ENCODE measurements at places on chromosomes 6 and 20.
A peak's percentile ranks its signal among the peaks of the same experiment; 100 is the strongest.

GRCh38 chr20:62010551-62011402 is 54.9 kb downstream of the TAF4 start:
- no peak overlapping the region for H3K4me3 ChIP-seq
- H3K27me3 ChIP-seq, result no peaks in the 10 kb centered on the region
- DNase-seq, result peak; percentile 74
- no peaks in the 10 kb centered on the region for H3K36me3 ChIP-seq

- peaks cover 10% of the 10 kb centered on the region for H3K4me1 ChIP-seq
- H3K27me3 ChIP-seq, result peaks cover under 1% of the 10 kb centered on the region
- no peaks in the 10 kb centered on the region for H3K36me3 ChIP-seq
- no peak overlapping the region for H3K27ac ChIP-seq
- peak overlapping the region; percentile 66 for H3K4me3 ChIP-seq
- DNase-seq, result no peak
Observed at GRCh38 chr6:170279977-170280688, 10.7 kb downstream of the DLL1 start.

DNA sequence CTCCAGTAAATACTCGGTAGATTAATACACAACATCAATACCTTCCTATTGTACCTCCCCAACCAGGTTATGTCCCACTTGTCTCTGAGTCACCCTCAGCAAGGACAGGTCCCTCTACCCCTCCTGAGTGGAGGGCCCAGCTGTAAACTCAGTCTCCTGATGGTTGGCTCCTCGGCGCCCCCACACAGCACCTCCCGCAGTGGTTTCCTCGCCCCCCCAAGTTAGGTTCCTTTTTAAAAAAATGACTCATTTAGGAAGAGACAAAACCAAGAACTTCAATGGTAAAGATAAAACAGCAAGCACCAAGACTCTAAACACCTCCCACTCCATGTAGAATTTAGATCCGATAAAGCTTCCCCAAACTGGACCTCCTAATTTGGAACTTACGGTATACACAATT is 83.5 kb downstream of the TRERF1 start:
- no peaks in the 10 kb centered on the region for H3K36me3 ChIP-seq
- peak; percentile 30 for DNase-seq
- no peak overlapping the region for H3K4me3 ChIP-seq
- peaks cover 42% of the 10 kb centered on the region for H3K4me1 ChIP-seq
- H3K27me3 ChIP-seq, result no peaks in the 10 kb centered on the region

DNA sequence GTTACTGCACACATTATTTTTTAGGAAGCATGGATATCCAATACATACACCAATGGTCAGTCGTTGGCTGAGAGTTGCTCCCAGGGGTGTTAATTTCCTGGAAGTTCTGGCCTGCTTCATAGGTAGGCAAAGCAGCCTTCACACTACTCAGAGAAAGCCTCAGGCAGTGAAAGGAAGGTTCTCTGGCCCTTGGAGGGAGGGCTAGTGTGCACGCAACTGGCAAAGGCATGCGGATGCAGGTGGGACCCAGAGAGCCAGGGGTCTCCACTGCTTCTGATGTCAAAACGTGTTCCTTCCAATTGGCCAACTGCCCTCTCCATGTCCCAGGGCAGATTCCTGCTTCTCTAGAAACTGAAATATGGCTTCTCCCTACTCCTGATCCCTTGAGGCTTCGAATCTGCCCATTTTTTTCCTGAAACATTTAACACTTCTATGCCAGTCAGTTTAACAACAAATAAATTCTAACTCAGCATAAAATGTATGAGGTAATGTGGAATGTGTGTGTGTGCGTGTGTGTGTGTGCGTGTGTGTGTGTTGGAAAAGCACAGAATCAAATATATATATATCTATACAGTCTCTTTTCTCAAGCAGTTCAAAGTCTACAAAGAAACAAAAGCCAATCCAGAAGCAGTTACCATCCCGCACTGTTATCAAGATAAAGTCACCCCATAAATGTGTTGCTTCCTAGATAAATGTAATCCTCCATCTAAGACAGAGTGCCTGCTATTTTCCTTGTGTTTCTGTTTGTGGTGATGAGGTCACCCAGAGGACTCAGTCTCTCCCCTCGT is 94.0 kb upstream of the HIVEP1 start:
- no peak overlapping the region for H3K4me3 ChIP-seq
- H3K4me1 ChIP-seq, result no peaks in the 10 kb centered on the region
- peak overlapping the region; percentile 63 for H3K27ac ChIP-seq
- no peaks in the 10 kb centered on the region for H3K36me3 ChIP-seq
- peak; percentile 65 for DNase-seq
- no peaks in the 10 kb centered on the region for H3K27me3 ChIP-seq

- peak overlapping the region; percentile 94 for H3K27ac ChIP-seq
- peaks cover 2% of the 10 kb centered on the region for H3K36me3 ChIP-seq
Observed at GRCh38 chr20:36773107-36773596, 411 bp downstream of the DSN1 start.

- no peaks in the 10 kb centered on the region for H3K4me1 ChIP-seq
- no peaks in the 10 kb centered on the region for H3K27me3 ChIP-seq
- no peak for DNase-seq
- H3K4me3 ChIP-seq, result no peak overlapping the region
Observed at GRCh38 chr6:87887266-87887665, 160.4 kb upstream of the SPACA1 start.

GRCh38 chr20:56748476-56749377 is 119.6 kb downstream of the TFAP2C start:
- DNase-seq, result no peak
- H3K27me3 ChIP-seq, result peaks cover 8% of the 10 kb centered on the region
- no peak overlapping the region for H3K4me3 ChIP-seq
- no peaks in the 10 kb centered on the region for H3K4me1 ChIP-seq

DNA sequence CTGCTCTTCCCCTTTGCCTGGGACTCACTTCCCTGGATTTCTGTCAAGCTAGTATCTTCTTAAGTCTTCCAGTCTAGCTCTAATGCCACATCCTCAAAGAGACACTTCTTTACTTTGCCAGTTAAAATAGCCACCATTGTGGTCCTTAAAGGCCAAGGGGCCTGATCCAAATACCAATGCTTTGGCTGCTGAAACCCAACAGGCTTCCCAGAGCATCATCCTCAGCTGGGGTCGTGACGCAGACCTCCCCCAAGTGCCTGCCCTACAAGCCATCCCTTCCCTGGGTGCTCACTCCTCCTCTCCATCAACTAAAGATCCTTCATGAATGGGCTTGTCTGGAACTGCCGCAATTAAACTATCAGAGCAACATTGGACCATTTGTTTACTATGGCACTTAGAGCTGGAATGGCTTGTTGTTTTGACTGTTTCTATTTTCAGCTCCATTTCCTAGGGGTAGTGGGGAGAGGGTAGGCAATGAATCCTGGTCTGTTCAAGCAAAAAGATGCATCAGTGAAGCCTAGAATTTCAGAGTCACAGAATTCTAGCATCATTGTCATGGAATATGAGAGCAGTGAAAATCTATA is 79.6 kb upstream of the SIRPA start:
- no peak overlapping the region for H3K27ac ChIP-seq
- peaks cover 27% of the 10 kb centered on the region for H3K4me1 ChIP-seq
- no peaks in the 10 kb centered on the region for H3K36me3 ChIP-seq
- H3K4me3 ChIP-seq, result no peak overlapping the region
- H3K27me3 ChIP-seq, result no peaks in the 10 kb centered on the region
- DNase-seq, result no peak

DNA sequence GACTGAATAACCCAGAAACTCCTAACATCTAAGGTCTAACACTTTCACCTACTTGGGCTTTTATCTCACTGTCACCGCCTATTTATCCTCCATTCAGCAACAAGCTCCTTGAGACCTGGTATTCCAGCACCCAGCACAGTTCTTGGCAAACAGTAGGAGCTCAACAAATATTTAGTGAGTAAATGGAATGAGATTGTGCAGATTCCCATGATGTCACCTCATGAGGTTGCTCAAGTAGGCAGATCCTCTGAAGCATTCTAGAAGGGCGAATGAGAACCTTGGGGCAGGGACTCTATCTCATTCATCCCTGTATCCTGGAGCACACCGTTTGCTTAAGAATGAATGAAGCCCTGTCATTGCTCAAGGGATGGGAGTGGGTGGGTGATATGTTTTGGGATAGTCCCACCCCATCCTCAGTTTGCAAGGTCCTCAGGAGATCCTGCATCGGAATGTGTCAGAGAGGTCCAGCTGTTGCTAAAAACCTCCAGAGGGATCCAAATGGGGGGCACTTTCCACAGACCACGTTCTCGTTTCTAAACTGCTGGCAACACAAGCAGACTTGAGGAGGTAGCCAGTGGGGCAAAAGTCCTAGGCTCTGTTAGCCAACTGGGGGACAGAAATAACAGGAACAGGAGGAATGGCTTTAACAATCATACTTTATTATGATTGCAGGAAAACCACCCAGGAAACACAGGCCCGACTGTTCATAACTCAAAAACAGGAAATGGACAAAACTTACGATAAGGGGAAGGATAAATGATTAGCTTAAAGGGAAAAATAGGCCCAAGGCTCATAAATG is 42.0 kb downstream of the EDN1 start:
- DNase-seq, result peak; percentile 49
- no peaks in the 10 kb centered on the region for H3K27me3 ChIP-seq
- H3K36me3 ChIP-seq, result no peaks in the 10 kb centered on the region
- H3K4me1 ChIP-seq, result peaks cover 16% of the 10 kb centered on the region
- H3K27ac ChIP-seq, result no peak overlapping the region
- H3K4me3 ChIP-seq, result no peak overlapping the region

DNA sequence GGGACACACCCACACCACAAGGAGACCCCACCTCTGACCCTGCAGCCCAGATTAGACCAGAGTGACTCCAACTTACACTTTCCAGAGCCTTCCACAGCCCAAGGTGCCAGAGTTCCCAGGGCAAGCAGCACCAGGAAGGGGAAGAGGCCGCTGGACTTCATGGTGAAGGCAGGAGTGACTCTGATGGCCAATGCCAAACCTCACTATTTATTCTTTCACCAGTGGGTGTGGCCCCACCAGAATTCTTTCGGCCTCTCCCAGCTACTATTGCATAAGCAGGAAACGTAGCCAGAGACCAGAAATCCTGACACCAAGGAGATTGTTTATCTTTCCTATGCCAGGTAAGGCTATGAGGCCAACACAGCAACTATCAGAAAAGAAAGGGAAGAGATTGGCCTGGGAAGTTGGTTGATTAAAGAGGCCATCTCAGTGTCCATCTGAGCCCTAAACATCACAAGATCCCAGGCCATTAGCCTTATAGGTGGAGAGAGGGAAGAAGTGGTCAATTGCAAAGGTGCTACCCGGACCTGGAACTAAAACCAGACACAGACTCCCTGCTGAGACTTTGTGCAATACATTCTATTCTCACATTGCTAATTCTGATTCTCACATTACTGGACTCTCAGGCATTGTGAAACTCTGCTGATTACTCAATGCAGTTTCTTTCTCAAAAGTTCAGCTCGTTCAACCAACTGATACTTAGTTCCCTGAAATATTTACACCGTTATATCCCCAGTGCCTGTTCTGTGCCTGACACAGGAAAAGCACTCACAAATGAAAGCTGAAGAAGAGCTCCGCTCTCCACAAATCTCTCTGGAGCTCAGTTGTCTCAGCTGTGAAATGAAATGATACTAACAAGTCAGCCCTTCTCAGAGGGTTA is at the start of gene SLPI:
TSS of gene SLPI (minus strand) at position 182 of the 880 bp plus-strand sequence. CDS start at position 161, 21 bp downstream.
- no peaks in the 10 kb centered on the region for H3K27me3 ChIP-seq
- no peaks in the 10 kb centered on the region for H3K4me1 ChIP-seq
- H3K27ac ChIP-seq, result no peak within 1 kb of the TSS
- DNase-seq, result peak; percentile 6

DNA sequence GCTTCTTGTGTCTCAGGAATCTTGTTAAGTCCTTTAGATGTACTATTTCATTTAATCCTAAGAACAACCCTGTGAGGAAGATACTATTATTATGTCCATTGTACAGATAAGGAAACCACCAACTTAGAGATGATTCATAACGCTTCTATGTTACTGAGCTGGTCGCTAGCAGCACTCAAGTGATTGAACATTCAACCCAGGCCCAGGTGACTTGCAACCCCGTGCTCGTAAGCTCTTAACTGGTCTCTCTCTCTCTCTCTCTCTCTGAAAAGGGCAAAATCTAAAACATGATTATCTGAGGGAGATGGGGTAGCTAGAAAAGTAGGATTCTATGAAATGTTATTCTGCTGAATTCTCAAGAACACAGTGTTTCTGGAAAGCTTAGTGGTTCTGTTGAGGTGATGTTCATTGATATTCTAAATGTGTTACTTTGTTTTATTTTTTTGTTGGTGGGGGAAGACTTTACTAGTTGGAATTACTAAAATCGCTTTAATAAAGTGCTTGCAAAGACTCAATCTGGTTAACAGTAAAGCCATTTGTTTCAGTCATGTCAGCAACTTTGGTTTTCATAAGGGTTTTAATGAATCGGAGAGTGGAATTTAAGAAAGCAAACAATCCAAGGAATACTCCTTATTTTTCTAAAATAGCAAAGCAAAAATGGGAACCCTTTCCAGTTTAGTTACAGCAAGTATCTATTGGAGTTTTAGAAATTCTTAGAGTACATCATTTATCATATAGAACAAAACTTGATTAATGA is 265.0 kb upstream of the TAB2 start:
- H3K4me1 ChIP-seq, result peaks cover 15% of the 10 kb centered on the region
- H3K27ac ChIP-seq, result no peak overlapping the region
- H3K27me3 ChIP-seq, result no peaks in the 10 kb centered on the region
- H3K36me3 ChIP-seq, result no peaks in the 10 kb centered on the region
- no peak for DNase-seq

DNA sequence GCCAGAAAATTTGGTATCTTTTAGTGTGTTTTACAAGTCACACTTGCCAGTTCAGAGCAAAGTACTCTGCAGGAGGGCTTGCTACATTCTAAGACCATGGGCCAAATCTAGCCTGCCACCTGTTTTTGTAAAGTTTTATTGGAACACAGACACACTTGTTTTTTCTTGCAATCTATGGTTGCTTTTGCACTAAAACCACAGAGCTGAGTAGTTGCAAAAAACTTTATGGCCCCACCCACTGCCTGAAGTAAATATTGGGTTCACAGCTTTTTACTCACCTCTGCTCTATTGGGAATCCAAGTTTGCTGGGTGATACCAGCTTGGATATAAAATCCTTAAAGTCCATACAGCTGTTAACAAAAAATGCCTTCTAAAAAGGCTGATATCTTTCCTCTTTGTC is 109.0 kb downstream of the ZFP64 start:
- no peaks in the 10 kb centered on the region for H3K4me1 ChIP-seq
- no peak overlapping the region for H3K4me3 ChIP-seq
- no peaks in the 10 kb centered on the region for H3K36me3 ChIP-seq
- H3K27me3 ChIP-seq, result no peaks in the 10 kb centered on the region
- no peak for DNase-seq

DNA sequence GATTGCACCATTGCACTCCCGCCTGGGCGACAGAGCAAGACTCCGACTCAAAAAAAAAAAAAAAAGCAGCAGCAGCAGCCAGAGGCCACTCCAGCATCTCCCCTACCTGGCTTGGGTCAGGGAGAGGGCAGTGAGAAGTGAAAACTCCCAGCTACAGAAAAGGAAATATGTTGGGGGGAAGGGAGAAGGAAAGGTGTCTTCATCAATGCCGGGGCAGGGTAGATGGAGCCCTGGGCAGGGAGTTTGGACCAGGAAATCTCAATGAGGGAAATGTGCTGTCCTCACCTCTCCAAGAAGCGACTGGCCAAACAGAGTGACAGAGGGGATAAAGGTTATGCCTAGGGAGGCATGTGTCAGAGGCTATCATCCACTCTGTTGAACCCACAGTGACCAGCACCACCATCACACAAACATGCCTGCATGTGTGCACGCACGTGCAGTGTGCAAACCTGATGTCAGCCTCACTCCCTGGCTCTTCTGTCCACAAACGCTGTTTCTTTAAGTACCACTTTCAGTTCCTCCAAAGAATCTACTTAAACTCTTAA is 887 bp upstream of the AIF1 start:
- H3K27me3 ChIP-seq, result no peaks in the 10 kb centered on the region
- no peak for DNase-seq
- H3K36me3 ChIP-seq, result no peaks in the 10 kb centered on the region
- H3K4me1 ChIP-seq, result peaks cover 60% of the 10 kb centered on the region

All from common myeloid progenitor, CD34-positive (primary cell).